ENCODE measurements at places on chromosomes 4 and X.

DNA sequence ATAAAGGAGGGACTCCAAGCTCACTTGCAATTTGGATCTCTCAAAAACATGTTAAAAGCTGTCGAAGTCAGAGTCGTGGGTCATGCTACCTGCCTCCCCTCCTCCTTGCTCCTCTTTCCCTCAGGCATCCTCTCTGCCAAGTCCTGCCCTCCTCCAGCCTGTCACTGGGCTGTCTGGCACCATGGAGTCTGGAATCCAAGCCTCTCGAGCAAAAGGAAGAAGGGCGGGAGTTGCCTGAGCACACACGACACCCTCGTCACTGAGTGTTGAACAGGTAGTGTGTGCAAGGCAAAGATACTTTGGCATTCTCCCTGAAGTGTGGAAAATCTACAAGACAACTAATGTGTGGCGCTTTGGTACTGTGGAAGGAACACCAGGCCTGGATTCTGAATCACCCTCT is 62.2 kb downstream of the HAUS3 start:
- DNase-seq: no peak

DNA sequence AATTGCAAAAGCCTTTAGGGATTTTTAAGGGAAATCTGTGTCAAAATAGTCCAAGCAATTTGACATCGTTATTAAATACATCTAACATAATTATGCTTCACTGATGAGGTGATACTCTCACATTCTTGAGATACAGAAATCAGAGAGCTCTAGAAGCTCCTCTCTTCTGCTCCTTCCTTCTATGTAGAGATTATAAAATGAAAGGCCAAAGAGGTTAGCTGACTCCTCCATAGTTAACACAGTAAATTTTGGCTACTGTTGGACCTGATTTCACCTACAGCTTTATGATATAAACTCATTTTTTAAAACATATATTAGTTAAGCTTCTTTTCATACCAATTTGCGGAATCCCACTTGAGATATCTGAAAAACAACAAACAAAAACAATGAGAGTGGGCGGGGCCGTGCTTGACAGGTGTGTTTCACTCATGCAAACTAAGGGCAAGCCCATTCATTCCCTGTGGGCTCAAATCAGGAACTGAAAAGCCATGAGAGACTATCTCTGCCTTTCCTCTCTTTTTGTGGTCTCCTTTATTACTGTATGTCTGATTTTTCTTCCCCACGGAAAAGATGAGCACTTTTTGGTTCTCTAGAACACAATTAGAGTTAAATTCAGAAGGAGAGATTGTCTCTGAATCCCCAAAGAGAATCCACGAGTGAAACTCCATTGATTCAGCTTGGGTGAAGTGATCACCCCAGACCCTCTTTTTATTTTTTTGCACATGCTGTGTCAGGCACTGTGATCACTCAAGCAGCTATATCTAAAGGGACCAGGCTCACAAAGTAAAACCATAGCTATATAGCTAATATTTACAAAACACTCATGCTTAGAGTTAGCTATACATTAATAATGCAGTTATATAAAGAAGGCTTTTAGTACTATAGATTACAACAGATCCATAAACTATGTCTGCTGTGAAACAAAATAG is 566.3 kb downstream of the IL15 start:
- no peak for DNase-seq

DNA sequence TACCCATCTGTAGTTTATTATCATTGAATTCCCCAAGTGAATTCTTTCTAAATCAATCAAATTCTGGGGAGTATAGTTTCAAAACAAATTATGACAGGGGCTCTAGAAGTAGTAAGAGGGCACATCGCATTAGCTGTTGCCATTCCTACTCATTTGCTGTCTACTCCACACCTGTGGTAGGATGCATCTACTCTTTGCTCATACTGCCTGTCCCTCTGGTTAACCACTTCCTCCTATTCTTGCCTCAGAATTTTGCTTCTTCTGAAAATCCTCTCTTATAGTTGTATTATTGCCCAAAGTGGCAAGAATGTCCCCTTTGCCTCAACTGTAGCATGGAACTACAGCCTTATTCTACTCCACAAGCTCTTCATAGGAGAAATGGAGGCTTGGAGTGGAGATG is 12.7 kb upstream of the DGKK start:
- no peak for DNase-seq

DNA sequence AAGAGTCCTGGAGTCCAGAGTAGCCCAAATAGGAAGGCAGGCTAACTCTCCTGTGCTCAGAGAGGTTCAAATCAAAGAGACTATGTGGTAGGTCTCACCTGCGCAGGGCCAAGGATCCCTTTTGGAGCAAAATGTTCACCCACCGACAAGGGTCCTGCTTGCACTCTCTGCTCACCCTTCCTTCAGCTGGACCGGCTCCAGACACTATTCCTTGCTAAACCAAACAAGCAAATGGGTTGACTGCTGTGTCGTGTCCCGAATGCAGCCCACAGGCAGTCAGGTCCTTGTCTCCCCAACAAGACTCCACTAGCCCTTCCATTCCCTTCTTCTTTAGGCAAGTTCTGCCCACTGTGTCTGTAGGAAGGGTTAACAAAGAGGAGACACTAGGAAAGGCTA is 760 bp downstream of the TRMT2B start:
- DNase-seq: no peak

DNA sequence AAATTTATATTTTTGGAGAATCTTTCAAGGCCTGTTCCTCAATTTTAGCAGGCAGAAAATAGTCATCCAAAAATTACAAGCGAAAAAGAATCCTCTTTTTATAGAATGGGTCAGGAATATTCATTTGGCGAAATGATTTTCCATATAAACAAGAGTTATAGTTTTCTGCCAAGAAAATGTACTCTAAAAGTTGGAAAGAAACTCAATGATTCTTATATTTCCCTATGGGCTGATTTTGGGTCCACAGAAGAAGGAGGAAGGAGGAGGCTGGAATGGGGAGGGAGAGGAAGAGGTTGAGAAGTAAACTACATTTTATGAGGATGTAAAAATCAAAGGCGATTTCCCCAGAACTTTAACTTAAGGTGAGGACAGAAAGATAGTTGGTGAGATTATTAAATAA is 159.3 kb downstream of the DCAF12L1 start:
- no peak for DNase-seq

Measured in hypothalamus (tissue), 51 donors.